Activated CD8-positive, alpha-beta memory T cell treated with anti-CD3 and anti-CD28 coated beads for 1 hour (primary cell): ENCODE measurements at places on chromosomes 2 and 18.

GRCh38 chr2:159600752-159601151 is 15.6 kb downstream of the BAZ2B start:
- DNase-seq = no peak

- no peak for DNase-seq
These were observed 52.3 kb downstream of the DIS3L2 start for GRCh38 chr2:232013701-232014353.

DNA sequence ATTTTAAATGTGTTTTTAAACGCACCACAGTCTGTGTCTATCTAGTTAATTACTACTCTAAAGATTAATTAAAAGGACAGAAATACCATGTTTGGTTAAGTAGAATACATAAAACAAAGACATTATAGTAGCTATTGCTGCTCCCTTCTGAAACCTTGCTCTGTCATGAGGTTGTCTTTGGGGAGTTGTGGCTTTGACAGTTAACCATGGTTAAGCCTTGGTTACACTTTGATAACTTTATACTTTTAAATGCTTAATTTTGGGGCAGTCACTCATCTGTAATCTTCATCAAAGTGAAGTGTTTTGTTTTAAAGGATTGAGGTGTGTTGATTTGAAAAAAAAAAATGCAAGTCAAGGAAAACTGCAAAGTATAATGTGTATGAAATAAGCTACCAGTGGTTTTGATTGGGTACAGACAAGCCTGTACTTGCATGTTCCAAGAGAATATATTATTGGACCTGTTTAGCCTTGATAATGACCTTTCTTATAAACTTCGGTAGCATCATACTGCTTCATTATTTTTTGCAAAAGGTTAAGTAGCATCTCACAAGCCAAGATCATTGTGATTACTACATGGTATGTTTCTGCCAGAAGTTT is 29.8 kb upstream of the TBR1 start:
- no peak for DNase-seq

- DNase-seq = no peak
These were observed 1328.7 kb upstream of the NXPH2 start for GRCh38 chr2:140108706-140109475.

- no peak for DNase-seq
These were observed 105.3 kb upstream of the ACVR2A start for GRCh38 chr2:147739508-147739907.

DNA sequence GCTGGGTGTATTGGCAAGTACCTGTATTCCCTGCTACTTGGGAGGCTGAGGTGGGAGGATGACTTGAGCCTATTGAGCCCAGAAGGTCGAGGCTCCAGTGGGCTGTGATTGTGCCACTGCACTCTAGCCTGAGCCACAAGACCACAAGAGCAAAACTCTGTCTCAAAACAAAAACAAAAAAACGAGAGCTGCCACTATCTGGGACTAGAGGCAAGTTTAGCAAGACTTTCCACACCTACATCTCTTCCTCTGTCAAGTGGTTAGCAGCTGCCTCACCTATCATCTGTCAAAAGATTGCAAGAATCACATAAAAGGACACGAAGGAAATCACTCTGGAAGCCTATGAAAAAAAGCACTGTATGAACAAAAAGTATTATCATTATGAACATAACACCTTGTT is 55.2 kb upstream of the RIOK3 start:
- DNase-seq = no peak

DNA sequence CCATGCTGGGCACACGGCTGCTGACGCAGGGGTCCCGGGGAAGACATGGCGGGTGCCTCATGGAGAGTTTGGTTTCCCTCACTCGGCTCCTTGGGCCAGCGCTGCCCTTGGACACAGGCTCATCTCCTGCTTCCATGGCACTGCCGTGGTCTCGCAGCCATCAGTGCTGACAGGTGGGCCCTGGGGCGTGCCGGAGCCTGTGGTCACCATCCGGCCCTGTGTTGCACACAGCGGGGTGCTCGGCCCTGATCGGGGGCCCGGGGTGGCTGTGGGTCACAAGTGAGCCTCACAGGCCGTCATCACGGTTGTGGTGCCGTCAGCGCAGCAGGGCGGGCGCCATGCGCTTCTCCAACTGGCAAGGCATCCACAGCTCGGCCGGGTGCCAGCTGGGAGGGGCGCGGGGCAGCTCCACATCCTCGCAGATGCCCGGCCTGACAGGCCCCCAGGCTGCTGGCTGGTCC is 582 bp downstream of the RTP5 start:
- DNase-seq = no peak

DNA sequence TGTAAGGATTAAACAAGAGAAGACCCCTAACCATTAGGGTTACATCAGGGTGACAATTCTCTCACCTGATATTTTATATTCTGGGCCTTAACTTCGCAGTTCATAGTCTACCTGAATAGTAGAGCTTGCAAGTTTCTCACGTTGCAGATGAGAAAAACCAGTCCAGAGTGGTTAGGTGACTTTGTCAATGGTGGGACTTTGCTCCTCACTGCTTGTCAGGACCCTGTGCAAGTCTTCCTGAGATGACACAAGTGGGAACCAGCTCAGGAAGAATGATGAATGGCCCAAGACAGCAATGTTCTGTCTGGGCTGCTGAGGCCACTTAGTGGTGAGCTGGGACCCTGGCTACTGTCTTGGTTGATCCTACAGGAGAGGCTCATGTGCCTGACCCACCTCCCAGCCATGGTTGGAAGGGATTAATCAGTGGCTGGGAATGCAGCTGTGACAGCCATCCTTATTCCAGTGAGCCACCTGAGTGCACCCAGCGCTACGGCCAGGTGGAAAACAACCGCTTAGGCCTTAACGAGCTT is 16.9 kb downstream of the LGALSL start:
- no peak for DNase-seq

- no peak for DNase-seq
These were observed 15.1 kb downstream of the ARHGEF4 start for GRCh38 chr2:130851624-130852382.

- DNase-seq = no peak
These were observed 65.9 kb downstream of the IL1R2 start for GRCh38 chr2:102057502-102058292.

- DNase-seq = no peak
These were observed 38.5 kb downstream of the THAP4 start for GRCh38 chr2:241598487-241598886.

DNA sequence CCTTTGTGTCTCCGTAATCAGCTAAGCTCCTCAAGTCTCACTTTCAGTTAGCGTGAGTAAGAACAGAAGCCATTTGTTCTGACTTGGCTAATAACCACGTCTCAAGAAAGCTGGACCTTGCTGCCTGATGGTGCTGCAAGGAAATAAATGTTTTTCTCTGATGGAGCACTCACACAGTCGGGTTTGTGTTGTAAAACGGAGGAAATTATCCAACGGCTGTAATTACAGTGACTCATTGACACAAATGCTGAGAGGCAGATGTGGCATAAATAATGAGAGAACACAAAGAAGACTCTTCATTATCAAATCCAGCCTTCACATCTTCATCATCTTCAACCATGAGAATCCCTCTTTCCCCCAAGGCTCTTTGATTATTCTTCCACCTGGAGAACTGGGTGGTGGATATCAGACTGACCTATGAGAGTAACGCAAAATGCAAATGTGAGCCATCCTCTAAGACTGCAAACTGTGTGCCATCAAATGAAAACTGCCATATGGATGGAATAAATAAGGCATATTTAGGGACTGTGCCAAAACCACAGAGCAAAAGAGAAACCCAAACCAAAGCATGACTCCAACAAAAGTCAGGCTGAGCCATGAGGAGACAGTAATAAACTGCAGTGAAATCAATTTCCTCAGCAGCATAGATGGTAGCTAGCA is 252.6 kb downstream of the RND3 start:
- DNase-seq = no peak

GRCh38 chr2:197339016-197339415 is 28.4 kb upstream of the ANKRD44 start:
- DNase-seq = no peak

- DNase-seq = no peak
These were observed 288.7 kb downstream of the LPIN1 start for GRCh38 chr2:12035029-12035720.

DNA sequence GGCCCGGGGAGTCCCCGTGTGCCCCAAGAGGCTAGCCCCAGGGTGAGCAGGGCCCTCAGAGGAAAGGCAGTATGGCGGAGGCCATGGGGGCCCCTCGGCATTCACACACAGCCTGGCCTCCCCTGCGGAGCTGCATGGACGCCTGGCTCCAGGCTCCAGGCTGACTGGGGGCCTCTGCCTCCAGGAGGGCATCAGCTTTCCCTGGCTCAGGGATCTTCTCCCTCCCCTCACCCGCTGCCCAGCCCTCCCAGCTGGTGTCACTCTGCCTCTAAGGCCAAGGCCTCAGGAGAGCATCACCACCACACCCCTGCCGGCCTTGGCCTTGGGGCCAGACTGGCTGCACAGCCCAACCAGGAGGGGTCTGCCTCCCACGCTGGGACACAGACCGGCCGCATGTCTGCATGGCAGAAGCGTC is 16.9 kb upstream of the FAHD2A start:
- no peak for DNase-seq

DNA sequence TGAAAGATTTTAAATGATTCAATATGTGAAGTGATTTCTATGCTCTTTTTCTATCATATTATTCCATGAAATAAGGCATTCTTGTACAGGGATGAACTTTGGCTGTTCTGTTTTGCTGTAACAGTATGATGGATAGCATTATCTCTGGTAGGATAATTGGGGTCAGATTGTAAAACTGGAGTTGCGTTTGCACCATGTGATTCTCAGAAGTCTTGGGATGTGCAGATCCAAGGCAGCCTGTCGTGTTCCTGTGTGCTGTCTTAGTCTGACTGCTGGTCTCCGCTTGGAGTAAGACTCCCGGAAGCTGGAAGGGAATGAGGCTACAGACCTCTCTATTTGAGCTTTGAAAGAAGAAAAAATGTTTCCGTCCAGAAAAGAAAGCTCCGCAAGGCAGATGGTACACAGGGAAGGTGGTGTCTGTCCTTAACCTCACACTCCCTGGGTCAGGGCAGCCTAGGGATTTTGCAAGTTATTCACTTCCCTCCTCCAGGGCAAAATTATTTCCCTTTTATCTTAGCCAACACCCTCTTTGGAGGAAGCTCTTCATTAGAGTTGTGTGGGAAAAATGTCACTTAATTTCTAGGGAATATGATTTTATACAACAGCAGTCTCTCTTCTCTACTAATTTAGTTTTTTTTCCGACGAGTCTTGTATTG is 250.6 kb downstream of the PTPRM start:
- DNase-seq = no peak

GRCh38 chr2:240809276-240809675 is 10.7 kb downstream of the KIF1A start:
- DNase-seq = no peak

- no peak for DNase-seq
These were observed 86.6 kb downstream of the SOWAHC start for GRCh38 chr2:109700680-109701274.

DNA sequence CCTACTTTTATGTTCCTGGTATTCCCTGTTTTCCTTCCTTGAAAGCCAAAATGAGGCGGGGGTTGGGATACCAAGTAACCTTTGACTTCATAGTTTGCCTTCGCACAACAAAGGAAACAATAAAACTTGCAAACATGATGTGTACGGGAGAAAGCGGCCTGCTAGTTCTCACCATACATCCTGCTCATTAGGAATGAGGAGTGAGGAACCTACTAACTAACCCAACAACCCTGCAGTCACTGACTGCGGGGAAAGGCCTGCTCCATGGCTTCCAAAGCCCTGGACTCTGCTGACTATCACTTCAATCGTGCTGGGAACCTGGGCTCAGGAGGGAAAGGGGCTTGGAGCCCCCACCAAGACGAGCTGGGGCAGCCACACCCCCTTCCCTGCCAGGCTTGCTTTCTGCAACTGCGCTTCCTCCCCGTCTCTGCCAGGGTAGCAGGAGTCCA is 24.2 kb downstream of the RPL31 start:
- no peak for DNase-seq

- no peak for DNase-seq
These were observed 95.6 kb upstream of the LHCGR start for GRCh38 chr2:48851161-48851560.

GRCh38 chr2:72806280-72806945 is 19.4 kb downstream of the EXOC6B start:
- no peak for DNase-seq

DNA sequence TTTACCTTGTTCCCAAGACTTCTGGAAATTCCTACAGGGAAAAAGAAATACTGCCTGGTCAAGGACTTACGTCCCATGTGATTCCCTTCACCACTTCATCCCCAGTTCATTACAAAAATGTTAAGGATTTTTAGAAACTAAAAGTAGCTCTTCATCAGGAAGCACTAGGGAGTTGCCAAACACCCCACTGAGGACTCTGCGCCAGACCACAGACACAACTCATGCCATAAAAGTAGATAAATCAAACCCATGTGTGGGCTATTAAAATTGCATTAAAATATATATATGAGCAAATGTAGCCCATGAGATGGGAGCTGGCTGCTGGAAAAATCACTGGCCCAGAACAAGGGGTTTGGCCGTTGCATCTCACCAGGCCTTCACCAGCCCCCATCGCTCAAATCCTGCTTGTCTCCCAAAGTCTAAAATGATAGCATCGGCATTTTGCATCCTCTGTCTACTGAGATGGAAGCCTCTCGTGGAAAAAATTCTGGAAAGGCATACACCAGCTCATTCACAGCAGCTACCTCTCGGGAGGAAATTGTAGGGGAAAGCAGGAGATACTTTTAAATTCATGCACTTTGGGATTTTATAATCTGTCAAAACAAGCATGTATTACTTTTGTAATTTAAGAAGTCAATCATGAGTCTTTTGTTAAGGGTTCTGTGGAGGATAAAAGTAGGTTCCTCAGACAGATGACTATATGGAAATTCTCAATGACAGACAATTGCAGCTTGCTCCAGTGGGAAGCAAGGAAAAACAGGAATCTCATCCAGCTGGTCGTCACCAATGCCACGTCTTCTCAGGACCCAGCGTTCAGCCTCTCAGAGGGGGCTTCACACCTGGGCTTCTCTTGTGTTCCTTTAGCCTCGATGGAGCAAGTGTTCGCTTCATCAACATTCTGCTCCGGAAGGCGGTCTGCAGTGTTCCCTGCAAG is 113.9 kb downstream of the MREG start:
- DNase-seq = no peak

DNA sequence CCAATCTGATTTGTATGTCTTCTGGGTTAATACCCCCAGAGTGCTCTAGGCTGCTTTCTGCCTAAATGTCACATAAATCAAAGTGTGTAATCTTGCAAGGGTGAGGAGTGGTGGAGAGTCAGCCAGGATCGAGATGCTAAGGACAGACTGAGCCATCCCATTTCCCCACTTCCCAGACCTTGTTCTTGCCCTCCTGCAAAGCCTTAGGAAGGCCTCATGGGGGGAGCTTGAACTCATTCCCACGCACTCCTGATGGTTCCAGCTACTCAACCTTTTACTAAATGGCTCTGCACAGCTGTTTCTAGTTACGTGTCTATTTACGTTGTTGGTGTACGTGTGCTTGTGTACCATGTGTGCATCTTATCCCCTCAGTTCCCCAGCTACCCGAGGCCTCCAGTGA is 423.6 kb upstream of the TNP1 start:
- DNase-seq = no peak

DNA sequence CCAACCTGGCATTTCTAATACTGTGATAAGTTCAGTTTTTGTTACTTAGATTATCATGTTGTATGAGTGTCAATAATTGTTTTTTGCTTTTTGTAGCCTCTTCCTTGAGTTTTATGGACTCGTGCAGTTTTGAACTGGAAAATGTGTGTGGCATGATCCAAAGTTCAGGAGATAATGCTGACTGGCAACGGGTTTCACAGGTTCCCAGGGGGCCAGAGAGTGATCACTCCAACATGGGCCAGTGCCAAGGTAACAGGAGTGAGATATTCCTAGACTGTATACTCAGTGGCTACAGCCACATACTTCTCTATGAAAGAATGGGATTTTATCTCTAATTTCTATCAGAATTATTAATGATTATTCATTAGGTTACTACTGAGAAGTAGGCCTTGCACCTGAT is 18.2 kb downstream of the MEP1B start:
- no peak for DNase-seq
